ENCODE measurements at places on chromosomes 11 and 22. TPM values are rescaled to one million over a fixed set of nuclear protein-coding genes. Genes with fewer than 3 reads are reported as not detected.

CDKN1C gene
- 6.3 TPM for total RNA-seq

GRCh38 chr22:37373451-37373850 is 53.8 kb downstream of the ELFN2 start:
- peaks cover 5% of the 10 kb centered on the region for H3K27me3 ChIP-seq
- peaks cover 19% of the 10 kb centered on the region for H3K4me1 ChIP-seq
- H3K27ac ChIP-seq, result no peak overlapping the region
- H3K36me3 ChIP-seq, result no peaks in the 10 kb centered on the region
- H3K4me3 ChIP-seq, result no peak overlapping the region

CDPF1 gene
- total RNA-seq, result 5.0 TPM

DNA sequence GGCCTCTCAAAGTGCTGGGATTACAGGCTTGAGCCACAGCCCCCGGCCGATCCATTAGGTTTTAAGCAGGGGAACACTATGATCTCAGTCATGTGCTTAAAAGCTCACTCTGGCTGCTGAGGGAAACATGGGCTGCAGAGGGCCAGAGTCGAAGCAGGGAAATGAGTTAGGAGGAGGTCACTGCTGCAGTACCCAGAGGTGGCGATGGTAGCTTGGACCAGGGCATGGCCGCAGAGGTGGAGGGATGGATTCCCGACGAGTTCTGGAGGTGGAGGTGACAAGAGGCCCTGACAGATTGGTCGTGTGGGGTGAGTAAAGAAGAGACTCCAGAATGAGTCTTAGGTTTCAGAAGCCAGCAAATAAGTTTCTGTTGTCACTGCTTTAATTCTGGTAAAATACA is 54.4 kb upstream of the INCENP start:
- no peak overlapping the region for H3K4me3 ChIP-seq
- no peaks in the 10 kb centered on the region for H3K4me1 ChIP-seq
- no peak for DNase-seq

GRCh38 chr11:125114518-125114917 is 3.1 kb upstream of the TMEM218 start:
- H3K27me3 ChIP-seq, result no peaks in the 10 kb centered on the region
- no peak overlapping the region for H3K27ac ChIP-seq
- H3K36me3 ChIP-seq, result no peaks in the 10 kb centered on the region
- no peak overlapping the region for H3K4me3 ChIP-seq

NXPE2 gene
- total RNA-seq, result not detected

RIC3 gene
- 3.6 TPM for total RNA-seq

- H3K4me3 ChIP-seq, result no peak overlapping the region
- DNase-seq, result no peak
- no peaks in the 10 kb centered on the region for H3K36me3 ChIP-seq
- peaks cover 2% of the 10 kb centered on the region for H3K27me3 ChIP-seq
- H3K4me1 ChIP-seq, result no peaks in the 10 kb centered on the region
- no peak overlapping the region for H3K27ac ChIP-seq
Observed at GRCh38 chr11:93652161-93652597, 9.3 kb upstream of the CEP295 start.

- no peaks in the 10 kb centered on the region for H3K36me3 ChIP-seq
- DNase-seq, result no peak
- no peak overlapping the region for H3K27ac ChIP-seq
- peaks cover 2% of the 10 kb centered on the region for H3K27me3 ChIP-seq
Observed at GRCh38 chr11:103652013-103652412, 384.4 kb upstream of the DDI1 start.

- H3K27me3 ChIP-seq, result peaks cover 2% of the 10 kb centered on the region
- H3K27ac ChIP-seq, result no peak within 1 kb of the TSS
- H3K4me1 ChIP-seq, result no peaks in the 10 kb centered on the region
- no peak for DNase-seq
Observed at GRCh38 chr11:102780491-102780918, at the start of gene MMP10. MMP10 (minus strand) TSS chr11:102780628; CDS start chr11:102780591, 37 bp downstream.

GRCh38 chr11:73652046-73652730 is 5.8 kb downstream of the PLEKHB1 start:
- H3K4me1 ChIP-seq, result peaks cover 7% of the 10 kb centered on the region
- H3K4me3 ChIP-seq, result no peak overlapping the region
- DNase-seq, result no peak
- no peaks in the 10 kb centered on the region for H3K36me3 ChIP-seq
- H3K27ac ChIP-seq, result no peak overlapping the region

AMBRA1 gene
- total RNA-seq, result 46.2 TPM

A4GALT gene
- total RNA-seq, result 0.26 TPM

AP5B1 gene
- total RNA-seq, result 13.9 TPM

DERL3 gene
- 1.3 TPM for total RNA-seq

APOBEC3B gene
- total RNA-seq, result 2.2 TPM

DNA sequence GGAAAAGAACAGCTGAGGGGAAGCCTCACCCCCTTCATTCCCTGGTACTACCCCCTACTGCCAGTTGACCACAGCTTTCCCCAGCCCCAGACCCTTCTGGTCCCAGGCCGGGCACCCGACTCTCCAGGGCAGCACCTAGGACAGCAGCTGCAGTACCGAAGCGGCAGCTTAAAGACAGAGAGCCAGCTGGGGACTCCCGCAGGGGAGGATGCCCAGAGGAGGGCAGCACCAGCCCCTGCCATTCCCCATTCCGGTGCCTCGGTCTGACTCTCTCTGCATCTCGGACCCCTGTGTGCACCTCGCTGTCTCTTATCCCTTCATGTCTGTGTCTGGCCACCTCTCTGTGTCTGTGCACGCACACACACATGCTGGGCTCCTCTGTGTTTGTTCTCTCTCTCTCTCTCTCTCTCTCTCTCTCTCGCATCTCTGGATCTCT is 9.4 kb downstream of the IGSF9B start:
- no peak for DNase-seq
- no peak overlapping the region for H3K4me3 ChIP-seq
- no peaks in the 10 kb centered on the region for H3K36me3 ChIP-seq
- H3K27ac ChIP-seq, result no peak overlapping the region
- H3K4me1 ChIP-seq, result peaks cover 43% of the 10 kb centered on the region
- H3K27me3 ChIP-seq, result peaks cover 4% of the 10 kb centered on the region

KCTD21 gene
- total RNA-seq, result 1.7 TPM

DNA sequence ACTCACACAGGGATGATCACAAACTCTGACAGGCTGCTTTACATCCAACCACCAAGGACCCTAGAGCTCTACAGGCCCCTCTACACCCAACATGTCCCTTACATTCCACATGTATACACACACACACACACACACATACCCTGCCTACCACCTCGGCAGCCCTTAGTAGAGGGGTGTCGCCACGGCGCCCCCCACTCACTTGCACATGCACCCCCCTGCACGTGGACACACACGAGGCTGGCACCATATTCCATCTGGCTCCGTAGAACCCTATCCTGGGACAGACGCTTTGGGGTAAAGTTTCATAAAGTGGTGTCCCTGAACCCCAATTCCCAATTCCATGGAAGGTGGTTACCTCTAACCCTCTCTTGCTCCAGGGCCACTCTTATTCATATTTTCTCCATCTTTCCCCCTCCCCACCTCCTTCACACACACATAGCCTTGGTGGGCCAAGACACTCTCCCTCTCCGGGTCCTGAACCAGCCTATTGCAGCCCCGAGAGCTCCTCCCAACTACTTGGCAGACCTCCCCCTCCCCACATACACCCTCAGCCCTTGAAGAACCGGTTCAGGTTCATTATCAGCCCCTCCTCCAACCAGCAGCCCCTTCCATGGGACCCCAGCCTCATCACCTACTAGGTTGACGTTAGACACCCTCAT is 809 bp downstream of the PDE2A start:
- H3K36me3 ChIP-seq, result no peaks in the 10 kb centered on the region
- no peak for DNase-seq
- H3K27me3 ChIP-seq, result peaks cover 46% of the 10 kb centered on the region
- peaks cover 18% of the 10 kb centered on the region for H3K4me1 ChIP-seq
- no peak overlapping the region for H3K27ac ChIP-seq
- no peak overlapping the region for H3K4me3 ChIP-seq

DNA sequence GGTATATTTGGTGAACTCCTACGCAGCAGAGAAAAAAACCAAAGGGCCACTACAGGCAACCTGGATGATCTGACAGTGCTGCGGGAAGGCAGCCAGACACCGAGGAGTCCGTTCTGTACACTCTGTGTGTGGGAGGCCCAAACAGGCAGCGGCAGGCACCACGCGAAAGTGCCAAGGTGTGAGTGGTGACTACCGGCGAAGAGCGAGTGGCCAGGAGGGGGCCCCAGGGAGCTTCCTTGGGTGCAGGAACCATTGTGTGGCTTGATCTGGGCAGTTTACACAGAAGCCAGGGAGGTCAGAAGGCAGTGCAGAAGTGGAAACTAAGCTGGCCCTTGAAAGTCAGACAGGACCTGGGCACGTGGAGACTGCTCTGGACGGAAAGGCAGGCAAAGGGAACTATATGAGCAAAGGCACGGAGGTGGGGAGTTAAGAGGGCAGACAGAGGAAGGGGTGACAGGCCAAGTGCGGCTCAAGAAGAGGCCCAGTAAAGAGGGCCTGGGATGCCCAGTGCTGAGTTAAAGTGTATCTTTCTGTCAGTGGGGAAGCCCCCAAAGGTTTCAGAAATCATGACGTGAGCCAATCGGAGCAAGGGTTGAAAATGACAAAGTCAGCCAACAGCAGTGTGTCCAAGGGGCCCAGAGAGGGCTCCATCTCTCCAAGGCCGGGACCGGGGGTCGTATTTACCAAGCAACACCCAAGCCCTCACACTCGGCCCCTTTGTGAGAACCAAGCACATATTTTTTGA is 10.6 kb downstream of the TMEM184B start:
- DNase-seq, result peak; percentile 56
- no peak overlapping the region for H3K27ac ChIP-seq
- H3K4me3 ChIP-seq, result no peak overlapping the region

DNA sequence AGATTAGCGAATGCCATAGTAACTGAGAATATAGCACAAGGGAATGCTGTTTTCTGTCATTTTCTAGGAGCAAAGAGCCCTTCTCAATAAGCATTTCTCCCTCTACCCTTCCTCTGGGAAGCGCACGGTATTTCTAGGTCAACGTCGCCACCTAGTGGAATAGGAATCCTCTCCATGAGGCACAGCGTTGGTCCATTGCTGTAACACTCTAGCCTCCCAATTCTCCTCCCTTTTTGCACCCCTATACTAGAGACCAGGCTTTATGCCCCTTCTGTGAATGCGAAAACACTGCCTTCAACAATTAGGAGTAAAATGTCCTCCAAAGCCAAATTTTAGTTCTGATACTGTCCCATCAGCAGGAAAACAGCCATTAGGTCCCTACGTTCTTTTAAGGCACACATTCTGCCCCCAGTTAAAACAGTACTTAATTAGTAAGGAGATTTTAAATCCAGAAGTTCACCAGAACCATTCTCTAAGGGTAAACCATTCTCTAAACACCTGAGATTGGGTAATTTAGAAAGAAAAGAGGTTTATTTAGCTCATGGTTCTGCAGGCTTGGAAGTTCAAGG is 12.8 kb upstream of the HYLS1 start:
- H3K36me3 ChIP-seq, result no peaks in the 10 kb centered on the region
- H3K27me3 ChIP-seq, result no peaks in the 10 kb centered on the region
- H3K27ac ChIP-seq, result no peak overlapping the region

GLYATL1 gene
- total RNA-seq, result not detected

DNA sequence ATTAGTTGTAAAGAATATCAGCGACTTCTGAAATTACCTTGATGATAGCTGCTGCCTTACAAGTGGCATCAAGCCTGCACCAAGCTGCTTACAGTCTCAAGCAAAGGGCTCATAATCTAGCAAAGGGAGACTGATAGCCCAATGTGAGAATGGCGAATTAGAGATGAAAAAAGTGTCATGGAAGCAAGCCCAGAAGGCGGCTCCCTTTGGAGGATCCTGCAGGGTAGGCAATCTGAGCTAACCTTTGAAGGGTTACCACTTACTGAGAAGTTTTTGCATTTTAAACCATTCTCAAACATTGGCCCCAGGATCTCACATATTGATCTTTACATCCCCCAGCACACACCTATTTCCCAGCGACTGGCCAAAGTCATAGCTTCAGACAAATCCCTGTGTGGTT is 18.5 kb downstream of the GAB2 start:
- H3K36me3 ChIP-seq, result no peaks in the 10 kb centered on the region
- H3K27ac ChIP-seq, result no peak overlapping the region
- H3K27me3 ChIP-seq, result no peaks in the 10 kb centered on the region
- no peak overlapping the region for H3K4me3 ChIP-seq

DNA sequence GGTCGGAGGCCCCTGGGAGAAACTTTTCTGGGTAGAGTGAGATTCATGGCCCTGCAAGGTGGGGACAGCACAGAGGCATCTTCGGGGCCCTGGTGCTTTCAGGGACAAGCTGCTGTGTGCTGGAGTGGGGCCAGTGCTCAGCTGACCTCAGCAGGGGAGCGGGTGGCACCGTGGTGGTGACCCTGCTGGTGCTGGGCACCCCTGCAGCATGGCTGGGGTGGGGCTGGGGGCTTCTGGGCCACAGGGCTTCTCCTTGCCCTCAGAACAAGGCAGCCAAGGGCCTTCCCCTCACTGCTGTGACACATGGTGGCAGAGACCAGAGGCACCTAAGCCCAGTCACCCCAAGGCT is 24.9 kb upstream of the GNB1L start:
- no peak for DNase-seq
- H3K4me3 ChIP-seq, result no peak overlapping the region
- H3K27me3 ChIP-seq, result no peaks in the 10 kb centered on the region
- H3K27ac ChIP-seq, result no peak overlapping the region

CRYBB2 gene
- not detected for total RNA-seq

CARNS1 gene
- total RNA-seq, result 29.0 TPM

APOA5 gene
- not detected for total RNA-seq

- H3K27me3 ChIP-seq, result no peaks in the 10 kb centered on the region
- H3K27ac ChIP-seq, result no peak overlapping the region
- no peak overlapping the region for H3K4me3 ChIP-seq
- no peaks in the 10 kb centered on the region for H3K36me3 ChIP-seq
- no peaks in the 10 kb centered on the region for H3K4me1 ChIP-seq
Observed at GRCh38 chr11:6572215-6572614, 31.2 kb downstream of the RRP8 start.

GRCh38 chr11:131754671-131755070 is 384.3 kb downstream of the NTM start:
- H3K36me3 ChIP-seq, result no peaks in the 10 kb centered on the region
- no peaks in the 10 kb centered on the region for H3K27me3 ChIP-seq
- no peak overlapping the region for H3K27ac ChIP-seq
- H3K4me3 ChIP-seq, result no peak overlapping the region

- no peak for DNase-seq
- no peak overlapping the region for H3K27ac ChIP-seq
- H3K4me1 ChIP-seq, result no peaks in the 10 kb centered on the region
- no peak overlapping the region for H3K4me3 ChIP-seq
Observed at GRCh38 chr22:24086310-24086709, 75.2 kb downstream of the CABIN1 start.

- no peak overlapping the region for H3K27ac ChIP-seq
- no peaks in the 10 kb centered on the region for H3K27me3 ChIP-seq
- no peak for DNase-seq
- H3K4me1 ChIP-seq, result no peaks in the 10 kb centered on the region
- H3K4me3 ChIP-seq, result no peak overlapping the region
Observed at GRCh38 chr11:88815505-88815904, 250.3 kb downstream of the GRM5 start.

TCIRG1 gene
- total RNA-seq, result 480 TPM

IGLL1 gene
- not detected for total RNA-seq

INS gene
- not detected for total RNA-seq

PGA4 gene
- not detected for total RNA-seq
